ENCODE measurements at places on chromosomes 2 and 18. TPM values are rescaled to one million over a fixed set of nuclear protein-coding genes. Genes with fewer than 3 reads are reported as not detected.

DNA sequence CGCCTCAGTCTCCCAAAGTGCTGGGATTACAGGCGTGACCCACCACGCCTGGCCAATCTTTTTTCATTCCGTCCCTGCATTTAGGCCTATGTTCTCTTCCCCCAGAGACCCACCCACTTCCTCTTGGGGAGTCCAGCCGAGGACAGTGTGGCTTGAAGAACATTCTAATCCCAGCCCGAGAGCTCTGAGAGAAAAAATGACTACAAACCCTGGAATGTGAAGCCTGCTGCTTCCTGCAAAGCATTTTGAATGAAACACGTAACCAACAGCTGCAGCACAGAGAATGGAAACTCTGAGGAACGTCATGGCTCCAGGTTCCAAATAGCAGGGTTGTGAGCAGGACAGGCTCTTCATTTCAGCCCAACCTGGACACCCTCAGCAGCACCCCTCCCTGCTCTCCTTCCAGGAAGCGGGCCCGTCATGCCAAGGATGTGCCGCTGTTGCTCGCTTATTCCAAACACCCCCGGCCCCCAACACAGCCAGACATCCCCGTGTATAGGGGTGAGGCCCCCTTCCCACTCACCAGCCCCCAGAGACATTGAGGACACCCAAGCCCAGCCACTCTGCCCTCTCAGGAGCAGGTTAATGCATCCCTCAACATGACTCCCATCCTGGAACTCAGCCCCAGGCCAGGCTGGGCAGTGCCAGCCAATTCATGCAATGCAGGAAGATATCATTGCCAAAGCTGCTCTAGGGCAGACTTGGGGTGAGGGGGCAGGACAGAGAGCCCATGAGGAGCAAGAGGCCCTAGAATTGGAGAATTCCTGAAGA, 139.8 kb downstream of the ZFP36L2 start:
- DNase-seq = peak; percentile 76

DLGAP1 gene
- 69.1 TPM for total RNA-seq

DNA sequence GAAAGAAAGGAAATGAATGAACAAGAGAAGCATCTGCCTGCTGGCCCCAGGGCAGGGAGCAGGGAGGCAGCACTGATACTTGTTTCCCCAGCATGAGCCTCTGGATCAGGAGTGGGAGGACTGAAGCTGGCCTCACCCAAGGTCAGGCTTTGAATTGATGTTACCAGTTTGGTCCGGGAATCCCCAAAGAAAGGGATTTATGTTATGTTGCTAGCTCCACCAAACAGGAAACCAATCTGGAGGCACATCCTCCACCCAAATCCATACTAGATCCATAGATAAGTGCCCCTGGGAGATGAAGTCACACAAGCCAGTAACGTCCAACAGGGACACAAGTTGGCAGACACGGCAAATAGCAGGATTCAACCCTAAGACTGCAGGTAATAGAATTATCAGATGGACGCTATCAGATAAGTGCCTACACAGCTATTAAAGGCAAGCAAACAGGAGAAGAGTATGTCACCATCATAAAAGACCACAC, 85.9 kb downstream of the MTCL1 start:
- DNase-seq = peak; percentile 89

DNA sequence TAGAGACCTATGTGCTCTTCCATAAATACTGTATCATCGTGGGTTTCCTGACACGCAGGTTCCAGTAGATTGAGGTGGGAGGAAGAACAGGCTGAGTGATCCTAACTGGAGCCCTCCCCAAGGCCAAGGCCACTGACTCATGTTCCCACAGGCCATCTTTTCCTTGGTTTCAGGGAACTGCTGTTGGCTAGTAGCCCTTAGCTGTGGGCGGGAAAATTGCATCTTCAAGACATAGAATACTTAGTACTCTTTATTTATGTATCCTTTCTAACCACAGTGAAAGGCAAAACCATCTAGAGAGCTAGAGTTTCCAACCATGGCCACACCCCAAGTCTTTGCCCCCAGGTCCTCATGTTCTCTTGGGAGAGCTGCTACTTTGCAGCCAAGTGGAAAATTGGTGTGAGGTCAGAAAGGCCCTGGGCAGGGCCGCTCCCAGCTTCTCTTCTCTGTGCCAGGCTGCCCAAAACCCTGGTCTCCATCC, 55.9 kb downstream of the COPS8 start:
- peak; percentile 50 for DNase-seq

DNA sequence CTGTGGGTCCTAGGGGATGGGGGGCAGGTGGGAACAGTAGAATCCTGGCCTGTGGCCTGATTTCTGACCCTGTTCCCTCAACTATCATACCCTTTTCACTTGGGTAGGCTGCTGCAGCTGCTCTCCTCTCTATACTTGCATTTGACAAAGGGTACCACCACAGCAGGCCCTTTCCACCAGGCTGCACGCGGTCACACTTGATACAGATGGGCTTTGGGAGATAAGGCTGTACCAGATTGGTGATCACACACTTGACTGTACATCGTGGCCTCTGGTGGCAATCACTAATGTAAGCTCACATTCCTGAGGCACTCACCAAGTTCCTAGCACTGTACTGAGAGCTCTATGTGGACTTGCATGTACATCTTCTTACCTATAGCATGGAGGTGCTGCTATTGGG, 1.6 kb upstream of the RALB start:
- no peak for DNase-seq

PLCD4 gene
- total RNA-seq = 8.2 TPM

DNA sequence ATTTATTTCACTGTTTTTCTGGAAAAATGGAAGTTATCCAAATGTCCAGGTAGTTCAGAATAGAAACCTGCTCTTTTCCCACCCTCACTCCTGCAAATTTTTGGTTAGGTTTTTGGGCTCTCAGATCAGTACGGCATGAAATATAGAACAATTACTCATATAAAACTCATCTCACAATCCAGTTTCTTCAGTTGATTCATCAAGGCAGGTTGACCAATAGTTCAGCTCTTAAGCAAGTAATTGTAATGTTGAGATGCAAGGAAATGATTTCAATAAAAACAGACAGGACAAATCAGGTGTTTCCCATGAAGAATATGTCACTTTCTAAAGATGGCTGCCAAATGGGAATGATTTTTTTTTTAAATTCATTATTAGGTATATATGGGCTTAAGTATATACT, 2.0 kb downstream of the RAB27B start:
- DNase-seq = no peak

SLC9A4 gene
- 0.31 TPM for total RNA-seq

PARD3B gene
- 36.8 TPM for total RNA-seq

NAGK gene
- total RNA-seq = 77.5 TPM

GCKR gene
- total RNA-seq = 3.3 TPM

- no peak for DNase-seq
These were observed 50.0 kb downstream of the TMEM131 start for GRCh38 chr2:97945791-97946190.

SEH1L gene
- 37.1 TPM for total RNA-seq

DNA sequence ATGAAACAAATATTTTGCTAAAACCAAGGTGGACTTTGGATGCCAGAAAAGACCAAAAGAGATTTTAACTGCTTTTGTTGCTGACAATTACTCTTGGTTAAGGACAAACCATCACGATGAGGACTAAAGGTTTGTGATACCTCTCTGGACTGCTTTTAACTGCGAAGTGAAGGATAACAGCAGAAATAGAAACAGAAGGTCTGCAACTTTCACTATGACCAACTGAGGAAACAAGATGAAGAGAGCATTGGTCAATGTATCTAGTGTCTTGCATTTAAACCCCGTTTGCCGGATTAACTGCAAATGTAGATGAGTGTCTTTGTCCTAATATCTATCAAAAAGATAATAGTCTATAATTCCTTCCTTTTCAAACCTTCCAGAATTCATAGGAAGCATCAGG, 541.7 kb downstream of the ERBB4 start:
- no peak for DNase-seq

- no peak for DNase-seq
These were observed 415.3 kb upstream of the ID2 start for GRCh38 chr2:8266563-8266962.

GRCh38 chr2:196174404-196174803, 3.0 kb upstream of the STK17B start:
- no peak for DNase-seq

TUBB8B gene
- total RNA-seq = 8.0 TPM

GRCh38 chr2:233487748-233488345, 78.7 kb downstream of the USP40 start:
- DNase-seq = no peak

- no peak for DNase-seq
These were observed 151.0 kb downstream of the ARL4C start for GRCh38 chr2:234345921-234346320.

IL1B gene
- 0.63 TPM for total RNA-seq

ALPP gene
- 0.25 TPM for total RNA-seq

GRCh38 chr2:54455563-54456361, at the start of gene SPTBN1:
SPTBN1 (plus strand) TSS chr2:54456327; CDS start chr2:54526419, 70,092 bp downstream.
- DNase-seq = peak; percentile 96

SLC9A2 gene
- total RNA-seq = 8.4 TPM

DNA sequence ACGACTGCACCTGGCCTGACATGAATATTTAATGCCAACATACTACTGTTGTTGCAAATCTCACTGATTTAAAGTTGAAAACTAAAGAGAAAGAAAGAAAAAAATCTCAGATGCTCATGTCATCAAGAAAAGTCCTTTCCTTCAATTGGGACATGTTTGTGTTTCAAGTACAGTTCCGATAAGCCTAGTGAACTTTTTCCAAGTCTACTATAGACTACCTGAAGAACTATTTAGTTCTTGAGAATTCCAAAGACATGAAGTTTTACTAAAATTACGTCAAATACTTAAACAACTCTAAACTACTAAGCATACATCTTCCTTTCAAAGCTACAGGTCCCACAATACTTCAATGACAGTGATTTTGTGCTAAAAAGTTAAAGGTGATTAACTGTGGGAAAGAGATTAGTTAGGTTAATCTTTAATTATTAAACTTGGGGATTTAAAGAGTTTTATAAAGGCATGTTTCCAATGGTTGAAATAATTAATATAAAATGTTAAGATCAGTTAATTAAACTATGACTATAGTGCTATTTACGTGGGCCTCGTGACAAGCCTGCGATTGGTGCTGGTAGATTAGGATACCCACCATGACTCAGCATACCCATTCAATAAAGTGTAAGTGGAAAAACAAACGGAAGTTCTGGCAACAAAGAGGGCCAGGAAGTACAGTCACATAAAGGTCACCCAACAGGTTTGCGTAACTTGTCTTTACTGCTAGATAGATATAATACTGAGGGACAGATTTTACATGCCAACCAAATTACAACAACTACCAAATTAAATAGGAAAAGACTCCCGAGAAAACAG, 55.5 kb downstream of the SEPTIN10 start:
- DNase-seq = no peak

ALKAL2 gene
- total RNA-seq = 46.9 TPM

- DNase-seq = no peak
These were observed 257.7 kb upstream of the COPS8 start for GRCh38 chr2:236827997-236828396.

DNA sequence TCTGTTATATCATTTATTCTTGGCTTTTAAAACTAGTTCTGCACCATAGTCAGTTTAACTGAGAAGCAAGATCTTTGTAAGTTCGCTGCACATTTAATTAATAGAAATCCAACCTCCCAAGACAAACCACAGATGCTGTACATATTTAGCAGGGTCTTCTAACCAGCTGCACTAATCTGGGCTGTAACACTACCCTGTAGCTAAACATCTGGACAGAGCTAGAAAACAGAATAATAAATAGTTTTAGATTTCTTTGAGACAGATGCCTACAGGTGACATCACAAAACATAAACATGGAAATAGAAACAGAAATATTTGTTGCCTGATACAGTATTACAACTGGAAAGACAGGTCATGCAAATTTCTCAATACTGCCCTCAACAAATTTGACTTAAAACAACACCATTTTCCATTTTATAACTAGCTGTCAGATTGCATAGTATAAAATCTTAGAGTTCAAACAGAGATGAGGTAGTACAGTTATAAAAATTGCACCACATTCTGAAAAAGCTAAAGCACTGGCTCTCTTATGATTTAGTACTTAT, 315.1 kb downstream of the NR4A2 start:
- no peak for DNase-seq

DNA sequence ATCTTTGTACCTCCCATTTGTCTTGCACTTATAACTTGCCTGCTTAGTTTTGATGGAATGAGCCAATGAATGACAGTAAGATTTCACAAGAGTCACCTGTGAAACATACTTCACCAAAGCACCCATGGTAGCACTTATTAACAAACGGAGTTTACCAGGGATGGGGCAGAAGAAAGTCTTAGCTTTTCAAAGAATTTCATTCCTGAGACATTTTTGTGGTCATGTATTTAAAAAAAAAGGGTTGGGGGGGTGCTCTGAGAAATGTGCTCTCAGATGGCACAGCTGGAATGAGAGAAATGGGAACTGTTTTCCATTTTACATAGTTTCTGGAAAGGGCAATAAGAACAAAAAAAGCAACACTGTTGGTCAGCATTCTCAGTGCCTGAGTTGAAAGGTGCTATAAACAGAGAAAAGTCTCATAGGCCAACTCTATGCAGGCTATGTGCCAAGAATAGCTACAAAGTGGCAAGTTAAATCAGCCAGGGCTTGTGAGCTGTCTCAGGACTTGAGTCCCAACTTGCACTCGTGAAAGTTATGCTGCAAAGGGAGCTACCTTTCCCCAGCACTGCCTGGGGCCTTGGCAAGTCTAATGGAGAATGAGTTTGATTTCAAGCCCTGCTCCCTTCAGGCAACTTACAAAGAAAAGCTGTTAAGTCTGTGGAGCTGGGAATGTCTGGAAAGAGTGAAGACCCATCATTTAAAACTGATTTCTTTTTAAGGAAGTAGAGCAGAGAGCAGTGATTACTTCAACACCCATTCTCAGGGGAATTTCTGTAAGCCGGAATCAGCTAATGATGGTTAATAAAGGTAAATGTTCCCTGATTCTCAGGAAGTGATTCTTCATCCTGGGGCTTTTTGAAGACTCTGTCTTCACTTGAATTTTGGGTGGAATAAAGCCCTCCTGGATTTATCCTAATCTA, 170.6 kb downstream of the SLC8A1 start:
- peak; percentile 90 for DNase-seq

CHRNA1 gene
- 1.2 TPM for total RNA-seq

GPR17 gene
- not detected for total RNA-seq

DNA sequence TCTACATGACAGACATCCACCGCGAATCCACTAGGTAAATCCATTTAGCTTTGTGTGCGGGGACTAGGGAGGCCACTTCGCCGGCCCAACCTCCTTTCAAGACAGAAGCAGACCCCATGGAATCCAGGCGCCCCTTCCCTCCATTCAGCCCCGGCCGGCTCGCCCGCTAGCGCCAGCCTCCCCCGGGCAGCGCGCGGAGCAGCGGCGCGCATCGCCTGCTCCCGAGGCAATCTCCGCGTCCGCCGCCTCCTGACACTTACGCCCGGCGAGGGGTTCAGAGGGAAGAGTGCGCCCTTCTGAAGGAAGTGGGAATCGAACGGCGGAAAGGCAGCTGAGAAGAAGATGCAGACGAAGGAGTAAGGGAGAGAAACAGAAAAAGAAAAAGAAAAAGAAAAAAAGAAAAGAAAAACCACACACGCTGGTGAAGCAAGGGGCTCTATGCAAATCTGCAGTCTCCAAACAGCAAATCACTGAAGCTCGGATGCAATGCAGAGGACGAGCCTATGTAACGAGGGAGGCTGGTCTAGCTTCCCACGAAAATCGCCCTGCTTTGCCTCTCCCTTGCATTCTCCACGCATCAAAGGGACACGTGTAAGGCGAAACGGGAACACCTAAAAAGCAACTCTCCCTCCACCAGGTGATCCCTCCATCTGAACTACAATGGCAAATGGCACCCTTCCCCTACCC, 684.4 kb downstream of the NRXN1 start:
- no peak for DNase-seq

GRCh38 chr18:78969574-78970315, 9.9 kb upstream of the SALL3 start:
- DNase-seq = no peak

- DNase-seq = no peak
These were observed 179.6 kb downstream of the ZBTB7C start for GRCh38 chr18:48229552-48229981.

SERPINB13 gene
- not detected for total RNA-seq
